ENCODE measurements at places on chromosomes 5 and 9.

- DNase-seq = no peak
These were observed 168.5 kb downstream of the EPB41L4A start for GRCh38 chr5:112250551-112250950.

- DNase-seq = no peak
These were observed 13.9 kb downstream of the FAM193B start for GRCh38 chr5:177540438-177540837.

GRCh38 chr5:139882316-139882715, 86.7 kb downstream of the PSD2 start:
- DNase-seq = no peak

- DNase-seq = no peak
These were observed 82.4 kb downstream of the COL27A1 start for GRCh38 chr9:114237781-114238180.

- DNase-seq = no peak
These were observed 30.6 kb downstream of the NDUFS6 start for GRCh38 chr5:1831677-1832313.

GRCh38 chr5:172642926-172643871, 2.1 kb downstream of the NEURL1B start:
- DNase-seq = no peak

GRCh38 chr5:122454541-122454940, 142.5 kb downstream of the SNCAIP start:
- no peak for DNase-seq

- no peak for DNase-seq
These were observed 147.7 kb downstream of the SREK1 start for GRCh38 chr5:66291771-66292170.

DNA sequence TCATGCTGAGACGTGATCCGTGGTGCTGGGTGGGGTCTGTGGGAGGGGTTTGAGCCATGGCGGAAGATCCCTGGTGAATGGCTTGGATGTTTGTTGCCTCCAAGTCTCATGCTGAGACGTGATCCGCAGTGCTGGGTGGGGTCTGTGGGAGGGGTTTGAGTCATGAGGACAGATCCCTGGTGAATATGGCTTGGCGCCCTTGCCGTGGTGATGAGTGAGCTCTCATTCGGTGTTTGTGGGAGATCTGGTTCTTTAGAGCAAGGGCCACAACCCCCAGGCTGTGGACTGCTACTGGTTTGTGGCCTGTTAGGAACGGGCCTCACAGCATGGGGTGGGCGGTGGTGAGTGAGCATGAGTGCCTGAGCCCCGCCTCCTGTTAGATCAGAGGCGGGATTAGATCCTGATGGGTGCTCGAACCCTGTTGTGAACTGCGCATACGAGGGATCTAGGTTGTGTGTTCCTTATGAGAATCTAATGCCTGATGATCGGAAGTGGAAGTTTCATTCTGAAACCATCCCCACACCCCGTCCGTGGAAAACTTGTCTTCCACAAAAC, 31.2 kb downstream of the NKD2 start:
- no peak for DNase-seq

GRCh38 chr9:111873901-111874300, 22.7 kb upstream of the UGCG start:
- no peak for DNase-seq

- DNase-seq = no peak
These were observed 154.8 kb downstream of the SGCD start for GRCh38 chr5:156481741-156482140.

- no peak for DNase-seq
These were observed 6.4 kb downstream of the GRIA1 start for GRCh38 chr5:153496835-153497234.

DNA sequence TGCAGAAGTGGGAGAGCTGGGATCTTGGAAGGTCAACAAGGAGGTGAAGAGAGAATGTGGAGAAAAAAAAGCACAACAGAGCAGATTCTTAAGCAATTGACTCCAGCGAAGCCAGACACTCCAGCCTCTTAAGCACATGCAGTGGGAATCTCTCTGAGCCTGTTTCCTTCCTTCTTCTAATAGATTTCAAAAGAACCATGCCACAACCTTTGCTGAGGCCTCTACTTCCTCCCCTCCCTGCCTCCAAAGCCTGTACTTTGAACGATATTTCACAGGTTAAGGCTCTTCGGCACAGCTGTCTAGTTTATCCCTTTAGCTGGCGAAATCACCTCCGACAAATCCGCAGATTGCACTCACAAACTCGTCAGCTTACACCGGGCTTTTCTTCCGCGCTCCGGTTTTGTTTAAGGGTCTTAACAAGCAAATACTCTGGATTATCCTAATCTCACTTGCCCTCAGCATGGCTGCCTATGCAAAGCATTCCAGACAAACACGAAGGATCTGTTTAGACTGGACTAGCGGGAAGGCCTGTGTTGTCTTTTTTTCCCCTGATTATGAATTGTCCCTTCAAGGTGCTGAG, 211.6 kb upstream of the PANK3 start:
- DNase-seq = no peak

GRCh38 chr9:7879551-7880245, 80.1 kb upstream of the DMAC1 start:
- no peak for DNase-seq

DNA sequence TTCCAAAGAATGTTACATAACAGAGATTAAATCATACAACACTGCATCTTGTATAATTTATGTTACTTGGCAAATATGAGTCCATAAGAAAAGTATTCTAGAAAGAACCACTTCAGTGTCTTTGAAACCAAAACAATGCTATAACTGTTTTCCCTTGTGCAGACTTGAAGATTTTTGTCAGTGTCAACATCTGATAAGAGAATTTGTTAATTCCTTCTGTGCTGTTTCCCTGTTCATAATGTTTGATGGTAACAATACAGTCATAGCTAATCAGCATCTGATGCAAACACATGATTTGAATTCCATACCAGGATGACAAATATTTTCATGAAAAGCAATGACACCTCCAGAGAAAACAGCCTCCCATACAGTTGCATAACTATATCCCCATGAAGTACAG, 306.8 kb downstream of the SEMA5A start:
- no peak for DNase-seq

- no peak for DNase-seq
These were observed 17.5 kb upstream of the ALDH1B1 start for GRCh38 chr9:38374847-38375571.

DNA sequence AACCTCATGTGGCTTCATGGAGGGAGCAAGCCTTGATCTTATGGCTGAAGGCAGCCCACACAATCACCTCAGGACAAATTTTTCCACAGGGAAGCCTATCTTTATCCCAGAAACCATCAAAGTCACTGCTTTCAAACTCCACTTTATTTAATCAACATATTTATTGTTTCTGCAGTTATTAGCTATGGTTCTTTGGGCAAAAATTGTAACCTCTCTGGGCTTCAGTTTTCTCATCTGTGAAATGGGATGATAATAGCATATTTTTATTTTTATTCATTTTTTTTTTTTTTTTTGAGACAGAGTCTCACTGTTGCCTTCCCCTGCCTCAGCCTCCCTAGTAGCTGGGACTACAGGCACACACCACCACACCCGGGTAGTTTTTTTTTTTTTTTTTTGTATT, 2.1 kb upstream of the RPS14 start:
- no peak for DNase-seq

- no peak for DNase-seq
These were observed 162.3 kb upstream of the ZNF462 start for GRCh38 chr9:106700676-106701075.

DNA sequence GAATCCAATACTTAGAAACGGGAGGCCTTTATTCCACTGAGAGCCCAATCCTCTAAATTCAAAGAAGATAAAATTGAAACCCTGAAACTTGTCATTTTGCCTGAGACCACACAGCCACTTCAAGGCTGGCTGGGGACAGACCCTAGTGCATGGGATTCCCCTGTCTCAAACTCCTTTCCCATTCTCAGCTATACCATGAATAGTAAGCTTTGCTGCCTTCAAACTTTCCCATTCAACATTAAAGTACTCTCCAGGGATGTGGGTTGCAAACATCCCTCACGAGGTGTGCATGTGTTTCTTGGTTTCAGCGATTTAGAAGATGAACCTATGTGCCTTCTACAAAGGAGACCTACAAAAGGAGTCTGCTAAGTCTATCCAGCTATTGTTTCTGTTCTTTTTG, 64.6 kb downstream of the GABRB2 start:
- DNase-seq = no peak

GRCh38 chr5:108257996-108258395, 123.9 kb downstream of the FBXL17 start:
- DNase-seq = no peak

DNA sequence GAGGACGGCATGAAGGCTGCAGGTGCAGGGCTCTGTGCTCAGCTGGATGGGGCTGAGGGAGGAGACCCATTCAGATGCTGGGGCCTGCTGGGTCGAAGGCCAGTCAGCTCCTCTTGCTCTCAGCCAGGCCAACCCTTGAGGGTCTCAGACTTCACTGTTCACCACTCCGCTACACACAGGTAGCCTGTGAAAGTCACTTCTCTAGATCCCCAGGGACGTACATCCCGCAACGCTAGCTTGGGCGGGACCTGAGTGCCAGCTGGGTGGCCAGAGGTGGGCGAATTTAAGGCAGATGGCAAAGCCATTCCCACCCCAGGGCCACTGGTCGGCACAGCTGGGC, 42.2 kb upstream of the FCN1 start:
- DNase-seq = no peak

- DNase-seq = no peak
These were observed 139.7 kb downstream of the OR2K2 start for GRCh38 chr9:111190347-111190746.
